H1 (cell line): ENCODE measurements at places on chromosomes 6 and 20.
A peak's percentile ranks its signal among the peaks of the same experiment; 100 is the strongest.

- DNase-seq, result no peak
Observed at GRCh38 chr20:46735436-46735835, 26.0 kb downstream of the SLC2A10 start.

- peak; percentile 60 for DNase-seq
Observed at GRCh38 chr6:152642578-152643375, 5.6 kb upstream of the SYNE1 start.

DNA sequence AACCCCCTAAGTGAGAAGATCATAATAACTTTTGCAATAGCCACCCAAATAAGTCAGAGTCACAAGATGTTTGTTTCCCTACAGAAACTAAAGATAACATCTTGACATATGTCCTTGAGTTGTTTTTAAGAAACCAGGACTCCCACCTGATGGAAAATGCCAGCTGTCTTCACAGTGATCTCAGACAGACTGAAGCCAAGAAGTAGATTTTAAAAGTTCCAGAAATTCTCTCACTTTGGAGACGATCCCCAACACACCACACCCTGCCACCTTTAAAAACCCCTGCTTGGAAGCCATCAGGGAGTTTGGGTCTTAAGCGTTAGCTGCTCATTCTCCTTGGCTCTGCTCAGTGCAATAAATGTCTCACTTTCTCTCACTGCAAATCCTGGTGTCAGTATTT, 63.0 kb downstream of the GPR6 start:
- DNase-seq, result no peak

GRCh38 chr20:48374991-48375595, 452.7 kb downstream of the PREX1 start:
- no peak for DNase-seq

DNA sequence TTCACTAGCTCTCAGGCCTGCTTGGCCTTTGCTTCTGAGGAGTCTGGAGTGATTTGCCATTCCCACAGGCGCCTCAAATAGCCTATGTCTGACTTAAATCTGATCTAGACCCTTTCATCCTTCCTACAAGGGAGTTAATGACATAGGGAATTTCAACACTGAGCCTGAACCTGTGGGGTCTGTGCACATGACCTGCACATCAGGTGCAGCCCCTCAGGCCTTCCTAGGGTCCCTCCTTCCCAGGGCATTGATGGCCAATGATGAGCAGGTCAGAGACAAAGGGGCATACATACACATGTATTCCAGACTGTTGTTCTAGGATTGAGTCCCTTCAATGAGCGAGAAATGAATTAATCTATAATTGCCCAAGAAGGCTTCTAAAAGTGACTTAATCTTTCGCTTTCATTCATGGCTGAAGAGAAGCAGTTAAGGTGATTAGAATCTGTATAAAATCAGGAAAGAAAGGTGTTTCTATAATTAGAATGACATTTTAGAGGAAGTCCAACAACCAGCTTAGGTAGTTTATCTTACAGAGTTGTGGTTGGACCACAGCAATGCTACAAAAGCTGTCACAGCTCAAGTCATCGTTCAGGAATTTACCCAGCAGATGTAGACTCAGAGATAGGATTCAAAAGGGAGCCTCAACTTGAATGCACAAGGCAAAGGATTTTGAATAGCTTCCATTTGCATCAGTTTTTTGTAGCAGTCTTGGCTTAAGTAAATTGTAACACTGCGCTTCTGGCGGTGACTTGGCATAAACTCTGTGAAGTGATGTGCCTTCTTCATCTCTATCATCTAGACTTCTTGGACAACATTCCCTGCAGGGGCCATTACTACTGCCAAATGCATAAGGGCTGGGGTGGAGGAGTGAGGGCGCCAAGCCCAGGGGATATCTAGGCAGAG, 27.0 kb upstream of the TBC1D7 start:
- DNase-seq, result no peak
